SJSA1 (cell line): ENCODE measurements at places on chromosomes 16 and 17. TPM values are rescaled to one million over a fixed set of nuclear protein-coding genes. Genes with fewer than 3 reads are reported as not detected.

DNA sequence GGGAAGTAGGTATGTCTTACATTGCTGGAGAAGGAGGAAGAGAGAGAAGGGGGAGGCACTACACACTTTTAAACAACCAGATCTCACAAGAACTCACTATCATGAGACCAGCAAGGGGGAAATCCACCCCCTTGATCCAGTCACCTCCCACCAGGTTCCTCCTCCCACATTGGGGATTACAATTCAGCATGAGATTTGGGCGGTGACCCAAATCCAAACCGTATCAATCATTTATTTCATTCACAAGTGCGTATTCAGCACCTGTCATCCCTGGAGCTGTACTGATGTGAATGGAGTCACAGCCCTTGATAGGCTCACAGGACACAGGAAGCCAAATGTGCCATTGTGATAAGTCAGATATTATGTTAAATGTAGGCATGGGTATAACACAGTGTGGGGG is 228.3 kb upstream of the HSBP1 start:
- H3K36me3 ChIP-seq = no peaks in the 10 kb centered on the region
- no peaks in the 10 kb centered on the region for H3K27me3 ChIP-seq
- H3K4me1 ChIP-seq = no peaks in the 10 kb centered on the region
- no peak for DNase-seq
- no peak overlapping the region for H3K4me3 ChIP-seq
- H3K27ac ChIP-seq = no peak overlapping the region

GRCh38 chr16:25006504-25007056 is 8.6 kb downstream of the ARHGAP17 start:
- no peaks in the 10 kb centered on the region for H3K27me3 ChIP-seq
- H3K27ac ChIP-seq = no peak overlapping the region
- peaks cover 46% of the 10 kb centered on the region for H3K36me3 ChIP-seq

DNA sequence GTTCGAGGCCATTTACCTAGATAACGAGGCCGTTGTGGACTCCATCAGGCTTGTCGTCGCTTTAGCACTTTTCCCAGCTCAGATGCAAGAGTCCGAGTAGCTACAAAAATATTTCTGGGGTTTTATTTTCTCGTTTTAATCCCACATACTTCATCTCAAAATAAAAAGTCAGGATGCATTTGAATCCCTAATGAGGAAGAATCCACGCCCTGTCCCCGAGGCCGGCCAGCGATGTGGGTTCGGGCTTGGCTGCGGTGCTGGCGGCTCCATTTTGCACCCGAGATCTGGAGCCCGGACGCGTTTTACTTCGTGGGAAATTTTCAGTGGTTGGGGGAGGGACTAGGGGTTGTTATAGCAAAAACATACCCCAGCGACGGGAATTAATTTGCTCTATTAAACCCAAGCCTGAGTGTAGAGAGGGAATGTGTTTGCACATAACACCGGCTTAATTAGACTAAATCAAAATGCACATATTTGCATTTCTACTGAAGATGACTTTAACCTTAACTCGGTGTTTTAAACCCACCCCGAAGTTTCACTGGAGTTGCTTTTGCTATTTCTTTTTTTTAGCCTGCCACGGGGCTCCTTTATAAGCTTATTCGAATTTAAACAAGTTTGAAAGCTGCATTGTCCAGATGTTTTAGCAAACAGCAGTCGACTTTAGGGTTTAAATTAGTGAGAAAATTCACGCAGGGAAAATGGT is 4.8 kb downstream of the IRX5 start:
- H3K36me3 ChIP-seq = peaks cover 25% of the 10 kb centered on the region
- H3K4me3 ChIP-seq = no peak overlapping the region
- peaks cover 8% of the 10 kb centered on the region for H3K4me1 ChIP-seq
- no peak for DNase-seq
- no peaks in the 10 kb centered on the region for H3K27me3 ChIP-seq

DNA sequence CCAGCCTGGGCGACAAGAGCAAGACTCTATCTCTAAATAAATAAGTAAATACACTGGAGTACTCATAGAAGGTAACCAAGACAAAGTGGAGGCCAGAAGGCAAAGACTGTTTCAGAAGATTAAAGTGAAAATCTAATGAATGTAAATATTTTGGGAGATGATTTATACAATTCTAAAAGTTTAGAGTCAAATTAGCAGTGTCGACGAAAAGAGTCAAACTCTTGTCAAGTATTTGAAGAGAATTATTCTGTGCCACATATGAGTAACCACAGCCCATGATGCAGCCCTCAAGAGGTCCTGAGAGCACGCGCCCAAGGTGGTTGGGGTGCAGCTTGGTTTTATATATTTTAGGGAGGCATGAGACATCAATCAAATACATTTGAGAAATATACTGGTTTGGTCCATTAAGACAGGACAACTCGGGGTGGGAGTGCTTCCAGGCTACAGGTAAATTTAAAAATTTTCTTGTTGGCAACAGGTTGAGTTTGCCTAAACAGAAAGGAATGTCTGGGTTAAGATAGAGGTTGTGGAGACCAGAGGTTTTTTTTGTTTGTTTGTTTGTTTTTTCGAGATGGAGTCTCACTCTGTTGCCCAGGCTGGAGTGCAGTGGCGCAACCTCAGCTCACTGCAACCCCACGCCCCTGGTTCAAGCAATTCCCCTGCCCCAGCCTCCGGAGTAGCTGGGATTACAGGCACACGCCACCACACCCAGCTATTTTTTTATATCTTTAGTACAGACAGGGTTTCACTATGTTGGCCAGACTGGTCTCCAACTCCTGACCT is 3.5 kb downstream of the CFDP1 start:
- H3K27ac ChIP-seq = no peak overlapping the region
- no peak for DNase-seq
- peaks cover 4% of the 10 kb centered on the region; the same call in 1 of the 2 replicates for H3K36me3 ChIP-seq

DNA sequence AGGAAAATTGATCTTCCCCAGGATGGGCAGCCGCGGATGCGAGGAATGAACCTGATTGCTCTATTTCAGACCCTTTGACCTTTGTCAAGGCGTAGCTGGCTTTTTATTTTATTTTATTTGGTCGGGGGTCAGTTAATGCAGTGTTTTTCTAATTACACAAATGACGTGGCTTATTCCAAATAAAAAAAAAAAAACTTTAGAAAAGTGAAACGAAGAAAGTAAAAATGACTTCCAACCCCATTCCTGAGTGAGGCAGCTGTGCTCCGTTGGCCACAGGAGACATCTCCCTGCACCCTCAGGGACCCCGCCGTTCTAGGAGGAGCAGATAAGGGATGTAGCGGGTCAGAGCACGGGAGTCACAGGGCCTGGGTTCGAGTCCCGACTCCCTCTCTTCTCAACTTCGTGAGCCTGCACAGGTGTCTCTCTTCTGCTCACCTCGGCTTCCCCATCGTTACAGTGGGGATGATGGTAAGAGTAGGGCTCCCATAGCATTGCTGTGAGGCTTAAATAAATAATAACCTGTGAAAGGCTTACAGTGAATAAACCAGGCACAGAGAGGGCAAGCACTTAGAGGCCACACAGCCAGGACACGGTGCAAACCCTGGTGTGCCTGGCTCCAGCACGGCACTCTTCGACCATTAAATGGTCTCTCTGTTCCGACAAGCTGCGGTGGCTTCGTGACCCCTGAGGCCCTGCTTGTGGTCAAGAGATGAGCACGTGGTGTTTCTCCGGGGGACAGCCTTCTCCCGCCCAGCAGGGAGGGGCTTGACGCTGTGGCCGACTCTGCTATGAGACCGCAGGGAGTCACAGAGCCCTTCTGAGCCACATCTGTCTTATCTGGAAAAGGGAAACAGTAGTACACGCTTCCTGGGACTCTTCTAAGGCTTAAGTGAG is 10.2 kb downstream of the FOXF1 start:
- H3K36me3 ChIP-seq = peaks cover 44% of the 10 kb centered on the region
- no peak overlapping the region; the same call in 1 of the 2 replicates for H3K27ac ChIP-seq
- peaks cover 45% of the 10 kb centered on the region for H3K4me1 ChIP-seq
- H3K27me3 ChIP-seq = no peaks in the 10 kb centered on the region

- no peaks in the 10 kb centered on the region for H3K36me3 ChIP-seq
- no peak overlapping the region for H3K27ac ChIP-seq
- no peak overlapping the region for H3K4me3 ChIP-seq
Observed at GRCh38 chr17:30203471-30203981, 32.0 kb downstream of the SLC6A4 start.

IRX3 gene
- 8.1 and 8.2 TPM in 2 replicates for total RNA-seq

PRDM7 gene
- total RNA-seq = not detected in 2 replicates

OTOP2 gene
- total RNA-seq = not detected in 2 replicates

ABAT gene
- total RNA-seq = 4.4 and 5.7 TPM in 2 replicates
